ENCODE measurements at places on chromosomes 2 and 18. TPM values are rescaled to one million over a fixed set of nuclear protein-coding genes. Genes with fewer than 3 reads are reported as not detected.

- peak; percentile 49 for DNase-seq
Measured at GRCh38 chr2:169928463-169928864, 101.2 kb downstream of the UBR3 start.

DNA sequence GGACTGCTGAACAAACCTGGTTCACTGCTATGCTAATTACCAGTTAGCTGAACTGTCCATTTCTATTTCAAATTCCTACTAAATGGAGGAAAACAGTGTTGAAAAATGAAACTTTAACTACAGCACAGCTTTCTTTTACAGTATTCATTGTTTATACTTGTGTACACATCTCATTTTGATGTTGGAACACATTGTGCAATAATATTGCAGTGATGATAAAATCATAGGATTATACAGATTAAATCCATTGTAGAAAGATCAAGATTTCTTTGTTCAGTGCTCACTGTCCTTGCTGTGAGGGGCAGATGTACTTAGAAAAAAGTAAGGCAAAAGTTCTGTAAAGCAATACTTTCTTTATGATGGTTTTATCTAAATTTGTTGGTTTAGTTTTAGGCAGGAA is 1055.1 kb downstream of the LRP1B start:
- DNase-seq = no peak

GRCh38 chr2:235365743-235366142 is 128.1 kb upstream of the AGAP1 start:
- no peak for DNase-seq

IL1A gene
- total RNA-seq = not detected

EGR4 gene
- total RNA-seq = not detected

PAX8 gene
- total RNA-seq = 2.3 TPM

MOCOS gene
- total RNA-seq = 4.2 TPM

SLC9A2 gene
- not detected for total RNA-seq
